ENCODE measurements at places on chromosomes 7 and 10.

- no peak for DNase-seq
These were observed 71.9 kb downstream of the JCAD start for GRCh38 chr10:29987471-29987870.

GRCh38 chr10:79923669-79924068 is 25.2 kb downstream of the SFTPD start:
- DNase-seq = no peak

DNA sequence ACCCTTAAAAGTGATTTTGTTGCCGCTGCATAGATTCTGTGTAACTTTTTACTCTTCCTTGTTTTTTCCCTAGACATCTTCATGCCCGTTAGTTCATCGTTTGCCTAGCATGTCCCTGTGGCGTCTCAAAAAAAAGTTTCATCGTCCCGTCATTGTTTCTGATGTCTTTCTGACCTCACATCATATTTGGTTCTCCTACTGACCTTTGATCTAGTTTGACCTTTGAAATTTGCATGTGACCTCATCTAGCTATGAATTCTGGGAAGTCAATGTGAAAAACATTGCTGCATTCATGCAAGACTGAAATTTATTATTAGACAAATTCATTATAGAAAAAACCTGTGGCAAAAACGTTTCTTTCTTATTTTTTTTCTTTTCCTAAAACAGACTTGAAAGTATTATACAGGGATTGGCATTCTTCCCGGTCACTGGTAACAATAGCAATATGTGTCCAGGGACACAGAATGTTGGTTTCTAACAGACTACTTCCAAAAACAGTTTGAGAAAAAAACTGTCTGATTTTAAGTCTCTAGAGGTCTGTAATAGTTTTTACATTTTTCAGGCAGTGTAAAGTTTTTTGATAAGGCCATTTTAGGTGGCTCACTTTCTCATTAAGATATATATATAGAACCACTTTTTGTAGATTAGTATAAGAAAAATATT is 280.9 kb downstream of the USP6NL start:
- DNase-seq = no peak

DNA sequence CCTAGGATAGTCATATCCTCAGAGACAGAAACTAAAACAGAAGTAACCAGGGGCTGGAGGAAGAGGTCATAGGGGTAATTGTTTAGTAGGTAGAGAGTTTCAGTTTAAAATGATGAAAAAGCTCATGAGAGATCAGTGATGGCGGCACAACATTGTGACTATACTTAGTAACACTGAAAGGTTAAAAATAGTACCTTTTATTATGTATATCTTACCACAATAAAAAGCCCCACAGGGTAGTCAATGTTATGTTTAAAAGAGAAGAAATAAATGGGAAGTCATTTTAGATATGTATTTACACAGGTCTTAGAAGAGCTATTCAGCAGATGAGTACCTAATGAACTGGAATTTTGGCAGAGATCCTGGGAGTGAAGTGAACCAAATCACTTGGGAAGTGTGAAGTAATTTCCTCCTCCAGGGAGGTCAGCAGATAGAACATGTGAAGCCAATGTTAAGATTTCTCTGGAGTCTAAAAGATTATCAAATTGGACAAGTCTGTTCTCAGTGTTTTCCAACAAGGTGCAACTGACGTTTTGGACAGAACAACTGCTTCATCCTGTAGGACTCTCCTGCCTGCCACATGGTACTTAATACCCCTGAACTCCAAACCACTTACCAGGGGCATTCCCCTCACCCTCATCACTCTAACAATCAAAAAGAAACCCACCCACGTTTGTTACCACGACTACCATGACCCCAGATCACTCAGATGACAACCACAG is 6.4 kb downstream of the CDCA7L start:
- no peak for DNase-seq

DNA sequence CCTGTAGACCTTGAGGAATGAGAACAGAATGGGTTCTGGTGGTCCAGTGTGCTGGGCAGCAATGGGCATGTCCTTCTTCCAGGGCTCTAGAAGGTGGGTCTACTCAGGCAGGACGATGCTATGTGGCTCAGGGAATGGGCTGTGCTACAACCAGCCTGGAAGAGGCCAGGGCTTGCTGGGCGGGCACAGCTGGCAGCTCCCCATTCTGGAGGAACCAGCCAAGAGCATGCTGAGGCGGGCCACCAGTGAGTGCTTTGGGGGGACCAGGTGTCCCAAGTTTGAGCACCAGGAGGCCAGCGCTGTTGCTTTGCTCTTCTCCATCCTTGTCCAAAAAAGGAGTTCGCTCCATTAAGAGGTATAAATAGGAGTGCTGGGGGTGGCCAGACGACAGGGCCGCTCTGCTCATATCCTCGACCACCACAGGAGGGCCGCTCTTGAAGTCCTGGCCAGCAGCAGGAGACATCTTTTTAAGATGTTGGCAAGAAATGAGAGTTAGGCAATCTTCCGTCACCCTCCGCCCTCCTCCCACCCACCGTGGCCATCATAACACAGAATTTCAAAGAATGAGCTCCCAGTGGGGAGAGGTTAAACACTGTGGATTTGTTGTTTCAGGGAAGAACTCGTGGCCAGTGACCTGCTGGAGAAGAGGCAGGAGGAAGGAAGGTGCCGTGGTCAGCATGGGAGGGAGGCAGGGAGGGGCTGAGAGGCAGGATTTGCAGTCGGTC is 141.3 kb downstream of the GRK5 start:
- no peak for DNase-seq

- DNase-seq = no peak
These were observed 90.5 kb upstream of the ZNF32 start for GRCh38 chr10:43739161-43739560.

Data from left lobe of liver (tissue), 2 donors.